Activated effector memory CD4-positive, alpha-beta T cell treated with Interleukin-2 at 50 U/mL for 16 hours (primary cell): ENCODE measurements at places on chromosomes 5 and 9.

GRCh38 chr5:160159991-160160792 is 40.9 kb upstream of the PWWP2A start:
- no peak for DNase-seq

- peak; percentile 14 for DNase-seq
Observed at GRCh38 chr9:128254855-128255759, 20.7 kb downstream of the GOLGA2 start.

DNA sequence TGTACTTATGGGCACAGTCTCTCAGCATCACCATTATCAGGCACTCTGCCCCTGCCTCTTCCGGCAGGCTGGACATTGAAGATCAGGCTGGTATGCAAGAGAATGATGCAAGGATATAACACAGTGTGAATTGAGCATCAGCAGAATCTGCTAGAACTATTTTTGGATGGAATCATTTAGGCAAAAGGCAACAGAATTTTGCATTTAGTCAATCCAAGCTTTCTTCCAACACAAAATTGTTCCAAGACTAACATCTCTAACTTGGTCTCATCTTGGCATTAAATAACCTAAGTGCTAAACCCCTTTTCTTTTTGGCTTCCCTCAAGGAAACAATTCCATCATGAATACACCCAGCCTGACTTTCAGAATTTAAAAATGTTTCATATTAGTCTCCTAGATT is 339.9 kb downstream of the PRELID2 start:
- DNase-seq: no peak

- no peak for DNase-seq
Observed at GRCh38 chr5:43523662-43524072, 8.7 kb upstream of the C5orf34 start.

- no peak for DNase-seq
Observed at GRCh38 chr9:127896395-127897192, 2.8 kb downstream of the ST6GALNAC6 start.

DNA sequence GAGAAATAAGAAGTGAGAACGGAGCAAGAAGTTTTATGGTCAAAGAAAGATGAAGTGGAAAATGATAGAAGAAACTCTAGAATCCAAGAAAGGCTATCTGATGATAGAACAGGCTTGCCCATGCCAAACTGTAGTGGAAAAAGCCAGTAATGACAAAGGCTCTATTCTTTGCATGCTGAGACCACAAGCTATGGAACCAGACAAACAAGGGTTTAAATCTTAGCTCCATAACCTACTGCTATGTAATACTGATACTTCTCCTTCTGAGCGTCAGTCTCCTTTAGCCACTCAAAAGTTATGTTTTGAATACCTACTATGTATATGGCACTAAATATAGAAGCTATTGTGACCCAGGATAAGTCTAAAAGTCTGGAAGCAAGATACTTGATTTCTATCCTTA is 51.2 kb upstream of the TRIM32 start:
- DNase-seq: no peak

- DNase-seq: no peak
Observed at GRCh38 chr9:3508078-3508431, 17.7 kb downstream of the RFX3 start.

DNA sequence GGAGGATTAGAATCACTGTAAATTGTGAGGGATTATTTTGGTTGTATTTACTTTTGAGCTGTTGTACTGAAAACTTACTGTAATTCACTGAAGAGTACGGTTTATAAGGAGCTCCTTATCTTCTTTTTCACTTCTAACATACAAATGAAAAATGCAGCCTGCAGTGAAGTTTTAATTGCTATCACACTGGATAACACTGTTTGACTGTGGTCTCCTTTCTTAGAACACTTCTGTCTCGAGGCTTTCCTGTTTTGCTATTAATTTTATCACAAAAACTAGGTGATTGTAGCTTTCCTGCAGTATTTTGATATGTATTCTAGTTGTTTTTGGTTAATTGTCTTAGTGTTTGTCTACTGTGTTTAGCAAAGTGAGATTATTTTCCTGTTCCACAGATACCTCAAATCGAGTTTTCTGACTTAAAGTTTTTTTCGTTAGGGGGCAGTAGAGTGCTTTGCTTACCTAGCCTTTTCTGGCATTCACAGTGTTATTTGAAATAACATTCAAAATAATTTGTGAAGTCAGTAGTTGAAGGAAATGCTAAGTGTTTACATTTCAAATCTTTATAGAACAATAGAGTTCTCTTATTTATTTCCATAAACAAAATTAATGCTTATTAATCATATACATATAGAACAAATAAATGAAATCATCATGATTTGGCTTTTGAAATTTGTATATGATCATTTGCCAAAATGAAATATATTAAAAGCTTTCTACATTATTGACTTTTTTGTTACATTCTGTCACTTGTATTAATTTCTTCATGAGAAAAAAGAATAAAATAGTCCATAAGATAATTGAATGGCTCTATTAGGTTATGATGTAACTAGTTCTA is 52.9 kb downstream of the COMMD10 start:
- no peak for DNase-seq

- no peak for DNase-seq
Observed at GRCh38 chr9:36423206-36423605, 23.1 kb upstream of the RNF38 start.

- no peak for DNase-seq
Observed at GRCh38 chr5:35698047-35698808, 80.6 kb downstream of the SPEF2 start.
